ENCODE measurements at places on chromosomes 1 and 21. TPM values are rescaled to one million over a fixed set of nuclear protein-coding genes. Genes with fewer than 3 reads are reported as not detected.

The NBPF4 gene
- total RNA-seq, result not detected

The NECAP2 gene
- 91.0 TPM for total RNA-seq

The LCE1B gene
- not detected for total RNA-seq

The FBXO44 gene
- 9.3 TPM for total RNA-seq

The CYP4Z1 gene
- total RNA-seq, result not detected

The GPR157 gene
- 4.0 TPM for total RNA-seq

The KCNE1 gene
- not detected for total RNA-seq

The RGSL1 gene
- total RNA-seq, result not detected

The AKT3 gene
- total RNA-seq, result 21.2 TPM

The EPHX1 gene
- total RNA-seq, result 73.9 TPM

The KCNA10 gene
- not detected for total RNA-seq

The SPRR2A gene
- not detected for total RNA-seq

The CR1 gene
- not detected for total RNA-seq

The S100A14 gene
- 1.4 TPM for total RNA-seq

The MNDA gene
- total RNA-seq, result not detected

The NFASC gene
- total RNA-seq, result 1.2 TPM

The OR2AK2 gene
- not detected for total RNA-seq

The KCNA2 gene
- total RNA-seq, result not detected

The MRPS14 gene
- total RNA-seq, result 30.4 TPM

The PODN gene
- 0.39 TPM for total RNA-seq

The AQP10 gene
- total RNA-seq, result under 0.01 TPM

The OR2L2 gene
- total RNA-seq, result not detected

The TNFRSF4 gene
- 2.3 TPM for total RNA-seq

The TIE1 gene
- total RNA-seq, result 2.8 TPM

The HRNR gene
- total RNA-seq, result not detected

The SLC5A9 gene
- total RNA-seq, result not detected

The SPRR2F gene
- total RNA-seq, result not detected

The RBP7 gene
- not detected for total RNA-seq

The ATF3 gene
- 3.6 TPM for total RNA-seq

The SLAMF7 gene
- total RNA-seq, result 2.7 TPM

The ACTA1 gene
- total RNA-seq, result 0.13 TPM

The ZNF695 gene
- 2.0 TPM for total RNA-seq

The CR2 gene
- total RNA-seq, result not detected

The UTS2 gene
- total RNA-seq, result not detected

The CHRM3 gene
- total RNA-seq, result 0.13 TPM
